SJSA1 (cell line): ENCODE measurements at places on chromosomes 16 and 17. TPM values are rescaled to one million over a fixed set of nuclear protein-coding genes. Genes with fewer than 3 reads are reported as not detected.

DNA sequence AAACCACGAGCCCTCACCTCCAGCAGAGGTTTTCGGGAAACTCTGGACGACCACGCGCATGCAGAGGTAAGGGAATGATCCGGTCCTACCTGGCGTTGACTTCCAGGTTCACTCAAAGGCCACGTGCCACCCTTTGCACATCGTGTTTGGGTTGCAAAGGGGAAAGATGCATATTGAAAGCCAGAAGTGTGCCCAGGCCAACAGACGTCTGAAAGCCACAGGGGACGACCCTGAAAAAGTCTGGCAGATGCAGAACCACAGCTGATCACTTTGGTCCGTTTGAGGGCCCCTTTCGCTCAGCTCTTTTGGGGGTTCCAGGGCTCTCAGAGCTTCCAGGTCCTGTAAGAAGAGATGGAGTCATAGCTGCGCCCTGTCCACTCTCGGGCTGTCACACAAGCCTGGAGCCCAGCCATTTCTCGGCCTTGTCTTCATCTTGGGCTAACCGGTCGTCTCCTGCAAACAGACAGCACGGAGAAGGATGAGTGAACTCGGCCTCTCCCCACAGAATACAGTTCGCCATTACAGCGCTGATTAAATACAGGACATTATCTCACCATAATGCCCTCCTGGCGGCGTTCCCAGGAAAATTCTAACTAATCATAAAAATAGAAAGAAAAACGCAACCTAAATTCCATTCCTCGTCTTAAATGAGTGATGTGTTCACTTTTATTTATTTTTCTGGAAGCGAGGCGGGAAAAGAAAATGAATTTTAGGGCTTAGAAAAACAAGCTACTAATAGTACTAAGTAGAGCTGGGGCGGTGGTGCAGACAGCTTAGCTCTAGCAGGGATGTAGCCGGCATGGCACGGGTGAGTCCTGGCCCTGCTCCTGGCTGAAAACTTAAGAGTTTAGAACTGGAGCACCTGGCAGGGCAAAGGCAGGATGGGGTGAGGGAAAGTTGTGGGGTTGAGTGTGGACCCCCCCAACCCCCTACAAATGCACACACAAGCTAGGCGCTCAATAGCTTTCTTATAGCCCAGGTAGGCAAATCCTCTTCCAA lies 45.5 kb upstream of the ZFHX3 start:
- peak; percentile 56 for DNase-seq

- DNase-seq = peak; percentile 16
Measured at GRCh38 chr16:75198135-75198600, 8.8 kb downstream of the CTRB2 start.

The RUNDC3A gene
- total RNA-seq = not detected in 2 replicates

GRCh38 chr17:41464682-41465081 lies 2.5 kb downstream of the KRT32 start:
- DNase-seq = no peak

GRCh38 chr16:88966986-88967829 lies 9.8 kb downstream of the CBFA2T3 start:
- DNase-seq = no peak

GRCh38 chr16:61890386-61890785 lies 145.9 kb downstream of the CDH8 start:
- DNase-seq = no peak

- no peak for DNase-seq
Measured at GRCh38 chr16:10684511-10685151, 10.1 kb downstream of the TEKT5 start.

- no peak for DNase-seq
Measured at GRCh38 chr17:60305141-60305540, 86.8 kb downstream of the USP32 start.

- DNase-seq = no peak
Measured at GRCh38 chr17:55394357-55395021, 27.1 kb downstream of the MMD start.

The ATP2A1 gene
- 0.53 TPM in 1 of 2 replicates, not detected in the other for total RNA-seq

DNA sequence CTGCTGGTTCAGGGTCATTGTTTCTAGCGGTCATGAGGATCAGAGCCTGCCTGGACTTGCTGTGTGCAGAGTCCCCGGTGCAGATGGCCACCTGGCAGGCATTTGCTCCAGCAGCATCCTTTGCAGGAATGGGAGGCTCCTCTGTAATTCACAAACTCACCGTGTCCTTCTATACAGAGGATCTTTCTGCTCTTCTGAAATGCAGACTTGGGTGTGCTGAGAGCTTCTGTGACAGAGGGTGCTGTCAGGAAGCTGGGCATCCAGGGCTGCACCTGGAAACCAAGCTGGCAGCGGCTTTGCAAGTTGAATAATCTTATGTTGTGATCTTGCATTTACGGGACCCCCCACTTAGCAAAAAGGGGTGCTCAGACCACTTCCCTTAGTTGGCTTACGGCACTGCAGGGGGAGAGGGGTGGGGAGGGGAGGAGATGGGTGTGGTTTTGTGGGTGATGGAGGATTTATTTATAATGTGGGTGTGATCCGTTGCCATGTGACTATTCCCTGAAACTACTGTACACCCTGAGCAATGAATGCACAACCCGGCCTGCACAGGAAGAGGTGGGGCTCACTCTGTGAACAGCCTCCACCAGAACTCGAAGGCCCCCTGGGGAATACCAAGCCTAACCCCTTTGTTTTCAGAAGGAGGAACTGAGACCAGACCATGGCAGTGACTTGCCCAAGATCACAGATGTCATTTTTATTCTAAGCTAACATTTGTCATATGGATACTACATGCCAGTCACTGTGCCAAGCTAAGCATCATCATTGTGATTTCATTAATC lies 178.3 kb downstream of the PRKCB start:
- DNase-seq = peak; percentile 73

The NACA2 gene
- not detected in 2 replicates for total RNA-seq

GRCh38 chr17:61361084-61361483 lies 38.6 kb upstream of the TBX2 start:
- no peak for DNase-seq

DNA sequence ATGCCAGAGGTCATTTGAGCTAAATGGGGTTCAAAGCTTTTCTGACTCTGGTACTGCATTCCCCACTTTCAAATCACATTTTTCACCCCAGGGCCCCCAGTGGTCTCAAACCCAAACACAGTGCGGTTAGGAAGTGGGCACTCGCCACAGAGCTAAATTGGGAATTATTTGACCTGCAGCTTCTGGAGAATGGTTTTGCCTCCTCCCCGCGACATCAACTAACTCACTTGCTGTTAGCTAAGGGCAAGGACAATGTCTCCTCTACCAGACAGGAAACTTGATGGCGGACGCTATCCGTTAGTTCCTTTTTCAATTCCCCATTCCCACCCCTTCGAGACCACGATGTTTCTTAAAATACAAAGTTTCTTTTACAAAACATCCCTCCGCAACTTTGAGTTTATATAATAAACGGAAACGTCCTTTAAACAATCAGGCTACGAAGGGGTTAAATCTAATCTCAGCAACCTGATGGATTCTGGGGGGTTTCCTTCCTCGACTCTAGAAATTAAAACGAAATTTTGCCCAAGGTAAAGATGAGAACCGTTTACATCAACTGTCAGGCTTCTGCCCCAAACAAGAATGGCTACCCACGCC lies 500 bp upstream of the KAT7 start:
- DNase-seq = no peak

The TLCD1 gene
- total RNA-seq = 1.6 TPM in 1 of 2 replicates, not detected in the other

DNA sequence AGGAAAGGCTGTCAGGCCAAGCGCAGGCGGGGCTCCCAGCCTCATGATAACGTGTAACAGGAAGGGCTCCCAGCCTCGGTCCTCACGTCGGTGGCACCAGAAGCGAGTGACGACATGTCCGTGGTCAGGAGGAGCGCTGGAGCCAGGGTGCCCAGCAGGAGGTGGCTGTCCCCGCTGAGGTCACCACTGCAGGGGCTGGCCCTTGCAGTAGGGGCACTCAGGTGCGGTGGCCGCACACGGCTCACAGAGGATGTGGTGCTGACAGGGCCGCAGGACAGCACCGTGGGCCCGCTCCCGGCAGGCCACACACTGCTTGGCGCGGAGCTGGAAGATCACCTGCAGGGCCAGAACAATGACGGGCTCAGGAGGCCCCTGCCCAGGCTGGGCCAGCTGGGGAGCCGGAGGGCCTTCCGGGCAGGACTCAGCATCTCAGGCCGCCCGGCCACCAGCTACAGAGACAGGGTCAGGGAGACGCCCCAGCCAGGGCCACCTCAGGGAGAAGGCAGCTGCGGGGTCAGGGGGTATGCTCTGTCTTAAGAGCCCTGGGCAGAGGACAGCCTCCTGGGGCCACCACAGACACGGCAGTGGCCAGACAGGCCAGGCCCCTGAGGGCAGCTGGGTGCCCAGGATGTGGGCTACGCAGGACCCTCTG lies 14.5 kb downstream of the GNPTG start:
- DNase-seq = no peak

DNA sequence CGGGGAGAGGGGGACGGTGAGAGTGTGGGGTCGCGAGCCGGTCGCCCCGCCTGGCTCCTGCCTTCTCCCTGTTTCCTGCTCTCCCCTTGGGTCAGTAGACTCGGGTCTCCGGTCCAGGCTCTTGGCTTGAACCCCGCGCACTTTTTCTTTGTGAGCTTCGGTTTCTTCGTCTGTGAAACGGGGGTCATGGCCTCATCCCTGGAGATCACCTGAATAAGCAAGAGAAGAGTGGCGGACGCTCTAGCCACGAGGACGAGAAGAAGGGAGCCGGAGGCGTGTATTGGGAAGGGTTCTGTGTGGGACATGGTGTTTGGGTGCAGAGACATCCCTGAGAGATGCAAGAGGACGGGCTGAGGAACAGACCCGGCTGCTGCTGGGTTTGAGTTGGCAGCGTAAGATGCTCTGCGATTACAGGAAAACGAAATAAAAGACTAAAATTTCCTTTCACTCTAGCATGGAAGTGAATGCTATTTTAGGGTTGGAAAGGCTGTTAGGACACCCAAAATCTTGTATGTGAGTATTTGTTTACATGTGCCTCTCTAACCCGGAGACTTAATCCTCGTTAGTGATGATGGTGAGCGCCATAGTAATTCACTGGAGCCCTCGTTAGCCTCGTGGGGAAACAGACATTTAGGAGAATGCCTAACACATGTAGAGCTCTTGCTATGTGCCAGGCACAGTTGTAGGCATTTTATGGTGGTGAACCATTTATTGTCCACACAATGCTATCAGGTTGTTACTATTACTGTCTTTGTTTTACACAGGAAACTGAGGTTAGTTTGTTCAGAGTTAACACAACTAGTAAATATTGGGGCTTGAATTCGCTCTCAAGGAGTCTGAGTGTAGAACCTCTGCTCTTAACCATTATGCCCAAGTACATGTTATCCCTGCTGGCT lies 646 bp downstream of the KIF22 start:
- DNase-seq = no peak

GRCh38 chr17:69320908-69321238 lies 6.1 kb downstream of the ABCA5 start:
- DNase-seq = no peak

GRCh38 chr17:72110231-72110941 lies 10.4 kb upstream of the SOX9 start:
- no peak for DNase-seq

DNA sequence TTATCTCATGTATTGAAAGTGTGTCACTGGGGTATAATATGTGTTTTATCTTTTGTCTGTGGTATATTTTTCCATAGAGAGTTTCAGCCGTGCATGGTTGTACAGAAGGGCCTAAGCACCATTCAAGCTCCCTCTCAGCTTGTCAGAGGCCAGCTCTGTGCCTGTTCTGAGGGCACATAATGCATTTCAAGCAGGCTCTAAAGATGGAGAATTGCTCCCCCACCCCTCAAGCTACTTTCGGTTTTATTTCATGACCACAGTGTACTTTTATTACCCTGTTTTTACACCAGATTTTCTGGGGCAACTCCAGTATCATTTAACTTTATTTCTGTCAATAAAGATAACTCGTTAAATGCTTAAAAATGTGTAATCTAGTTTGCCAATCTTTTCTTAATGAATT lies 131.7 kb downstream of the SHISA6 start:
- DNase-seq = no peak

DNA sequence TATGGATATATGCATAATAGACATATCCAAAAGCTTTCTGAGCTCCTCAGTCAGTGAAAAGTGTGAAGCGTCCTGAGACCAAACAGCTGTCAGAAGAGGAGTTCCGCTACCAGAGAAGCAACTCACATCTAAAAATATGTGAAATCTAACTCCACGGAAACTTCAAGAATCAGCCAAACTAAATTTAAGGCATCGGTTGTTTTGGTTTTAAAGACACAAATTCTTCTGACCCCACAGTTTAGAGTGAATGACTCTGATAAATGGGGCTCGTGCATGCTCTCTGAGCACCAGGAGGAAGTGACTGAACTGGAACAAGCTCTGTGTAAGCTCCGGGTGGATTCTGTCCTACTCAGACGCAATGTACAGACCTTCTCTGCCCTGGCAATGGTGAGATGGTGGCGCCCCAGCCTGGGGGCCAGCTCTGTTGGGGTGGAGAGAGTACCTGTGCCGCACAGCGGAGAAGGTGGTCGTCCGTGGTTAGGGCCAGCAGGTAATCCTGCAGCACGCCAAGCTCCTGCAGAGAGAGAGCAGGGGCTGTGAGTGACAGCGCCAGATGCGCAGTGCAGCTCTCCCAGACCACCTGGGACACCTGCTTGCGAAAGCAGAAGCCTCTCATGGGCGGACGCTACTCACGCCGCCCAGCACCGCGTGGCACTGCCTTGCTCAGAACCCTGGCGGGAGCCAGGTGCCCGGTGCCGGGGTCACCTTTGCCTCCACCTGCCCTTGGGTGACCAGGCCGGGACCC lies 44.4 kb upstream of the ATP2A3 start:
- DNase-seq = no peak

DNA sequence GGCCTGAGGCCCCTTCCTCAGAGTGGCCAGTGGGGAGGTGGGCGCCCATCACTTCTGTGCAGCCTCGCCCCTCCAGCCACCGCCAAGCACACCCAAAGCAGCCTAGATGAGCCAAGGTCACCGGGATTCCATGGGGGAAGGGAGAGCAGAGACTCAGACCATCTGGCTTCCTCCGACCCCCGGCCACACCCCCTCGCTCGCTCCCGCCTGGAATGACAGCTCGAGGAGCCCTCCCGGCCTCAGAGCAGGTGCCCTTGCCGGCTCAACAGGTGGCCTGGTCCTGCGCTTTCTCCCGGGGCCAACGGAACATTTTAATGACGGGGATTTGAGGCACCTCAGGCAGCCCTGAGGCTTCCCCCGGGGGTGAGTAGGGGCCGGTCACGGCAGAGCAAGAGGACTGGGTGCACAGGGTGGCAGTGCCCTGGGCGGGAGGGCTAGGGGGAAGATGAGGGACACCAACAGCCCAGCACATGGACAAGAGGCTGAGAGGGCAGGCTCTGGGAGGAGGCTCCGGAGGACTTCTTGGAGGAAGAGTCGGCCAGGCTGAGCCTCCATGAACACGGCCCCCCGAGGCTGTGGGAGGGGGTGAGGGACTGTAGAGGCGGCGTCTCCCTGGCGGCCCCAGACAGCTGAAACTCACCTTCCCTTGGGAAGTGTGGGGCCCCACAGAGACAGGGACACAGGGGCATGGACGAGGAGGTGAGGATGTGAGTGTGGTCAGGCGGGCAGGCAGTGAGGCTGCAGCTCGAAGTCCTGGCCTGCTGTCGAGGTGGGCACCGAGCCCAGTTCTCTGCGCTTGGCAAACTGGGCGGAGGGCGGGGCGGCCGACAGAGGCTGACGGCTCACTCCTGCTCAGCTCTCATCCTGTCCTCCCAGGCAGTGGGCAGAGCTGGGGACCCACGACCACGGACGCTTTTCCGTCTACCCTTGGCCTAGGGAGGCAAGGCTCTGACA lies 12.5 kb upstream of the C1QTNF8 start:
- no peak for DNase-seq
